ENCODE measurements at places on chromosomes 11 and 22. TPM values are rescaled to one million over a fixed set of nuclear protein-coding genes. Genes with fewer than 3 reads are reported as not detected.

- no peak for DNase-seq
Measured at GRCh38 chr22:30228509-30229359, 17.8 kb downstream of the LIF start.

GRCh38 chr11:64006398-64006797 lies 20.2 kb downstream of the OTUB1 start:
- no peak for DNase-seq

Gene MRPL40
- 20.4 TPM for total RNA-seq

Gene YPEL4
- 1.6 TPM for total RNA-seq

Gene PAAF1
- 16.9 TPM for total RNA-seq

Gene RAPSN
- 0.41 TPM for total RNA-seq
